ENCODE measurements at places on chromosomes 5 and 9.
A peak's percentile ranks its signal among the peaks of the same experiment; 100 is the strongest.

- peak; percentile 20 for DNase-seq
Observed at GRCh38 chr9:114098021-114098935, 814 bp downstream of the KIF12 start.

- no peak for DNase-seq
Observed at GRCh38 chr5:179696603-179697002, 2.2 kb upstream of the CANX start.

- DNase-seq: no peak
Observed at GRCh38 chr5:30607301-30607894, 586.1 kb upstream of the CDH6 start.

DNA sequence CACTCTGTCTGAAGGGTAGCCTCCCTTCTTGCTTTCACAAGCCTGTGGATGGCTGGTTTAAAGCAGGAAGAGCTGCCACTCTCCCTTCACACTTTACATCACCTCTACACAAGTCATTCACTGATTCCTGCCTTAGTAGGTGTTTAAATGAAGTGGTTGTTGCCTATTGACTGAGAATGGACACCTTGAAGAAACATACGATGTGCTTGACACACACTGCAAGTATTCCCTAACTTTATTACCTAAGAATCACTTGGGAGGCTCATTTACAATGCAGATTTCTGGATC is 230.5 kb downstream of the PIK3R1 start:
- DNase-seq: no peak

GRCh38 chr5:135493406-135494180 is 41.4 kb upstream of the TIFAB start:
- DNase-seq: peak; percentile 91

DNA sequence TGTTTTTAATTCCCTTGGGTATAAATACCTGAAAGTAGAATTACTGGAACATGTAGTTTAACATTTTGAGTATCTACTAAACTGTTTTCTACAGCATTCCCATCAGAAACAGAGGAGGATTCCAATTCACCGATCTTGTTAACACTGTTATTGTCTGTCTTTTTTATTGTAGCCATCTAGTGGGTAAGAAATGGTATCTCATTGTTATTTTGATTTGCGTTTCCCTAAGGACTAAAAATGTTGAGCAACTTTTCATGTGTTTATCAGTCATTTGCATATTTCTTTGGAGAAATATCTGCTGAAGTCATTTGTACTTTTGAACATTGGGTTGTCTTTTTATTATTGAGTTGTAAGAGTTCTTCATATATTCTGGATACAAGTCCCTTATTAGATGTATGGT is 135.2 kb upstream of the NFIL3 start:
- DNase-seq: no peak

DNA sequence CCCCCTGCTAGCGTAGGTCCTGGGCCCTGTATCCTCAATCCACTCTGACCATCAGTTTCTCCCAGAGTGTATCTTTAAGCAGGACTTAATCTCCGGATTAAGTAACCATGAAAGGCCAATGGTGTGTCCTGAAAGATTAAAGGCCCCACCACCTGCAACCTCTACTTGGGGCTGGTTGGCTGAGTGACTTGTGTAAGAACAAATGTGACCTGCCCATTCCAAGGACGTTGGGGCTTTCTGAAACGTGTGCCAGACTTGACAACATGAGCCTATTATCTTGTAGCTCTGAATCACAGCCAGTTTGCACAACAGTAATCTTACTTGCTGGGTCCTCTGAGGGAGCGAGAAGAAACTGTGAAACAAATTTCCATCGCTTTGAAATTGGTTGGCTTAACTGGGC is 3.1 kb upstream of the PRELID2 start:
- DNase-seq: no peak

DNA sequence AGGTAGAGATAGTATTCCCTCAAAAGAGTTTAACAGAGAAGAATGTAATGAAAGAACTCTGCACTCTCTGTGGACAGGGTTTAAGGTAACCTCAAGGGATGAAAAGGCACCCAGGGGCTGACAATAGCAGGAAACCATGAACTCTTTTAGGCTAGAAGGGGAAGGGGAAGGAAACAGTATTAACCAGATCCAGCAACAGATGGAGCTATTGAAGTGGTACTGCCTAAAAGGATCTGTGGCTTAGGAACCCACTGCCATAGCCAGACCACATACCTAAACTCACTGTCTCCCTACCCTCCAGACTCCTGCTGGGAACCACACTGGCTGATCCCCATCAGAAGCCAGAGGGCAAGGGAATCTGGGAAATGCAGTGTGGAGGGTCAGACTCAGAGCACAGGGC is 35.5 kb downstream of the PLGRKT start:
- no peak for DNase-seq

DNA sequence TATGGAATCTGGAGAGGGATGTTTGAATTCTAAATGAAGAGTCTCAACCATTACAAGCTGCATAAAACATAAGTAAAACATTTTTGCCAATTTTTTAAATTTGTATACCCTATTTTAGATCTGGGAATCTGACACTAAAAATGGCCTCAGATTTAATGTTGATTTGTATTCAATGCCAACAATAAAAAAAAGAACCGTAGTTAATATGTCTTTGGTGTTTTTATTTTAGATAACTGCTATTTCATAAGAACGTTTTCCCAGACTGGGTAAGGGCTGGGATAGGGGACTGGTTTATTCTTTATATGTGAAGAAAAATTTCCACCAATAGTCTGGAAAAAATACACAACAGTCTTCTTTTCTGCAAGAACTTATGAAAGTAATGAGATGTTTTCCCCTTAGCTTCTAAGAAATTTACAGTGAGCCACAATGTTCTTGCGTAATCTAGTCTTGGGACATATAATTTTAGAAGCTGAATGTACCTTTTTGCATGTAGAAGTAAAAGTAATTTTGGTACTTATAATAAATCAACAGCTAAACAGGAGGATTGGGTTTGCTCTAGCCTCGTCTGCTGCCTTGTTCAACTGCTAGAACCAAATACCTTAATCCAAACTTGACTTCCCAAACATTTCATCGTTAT is 244.6 kb upstream of the EFNA5 start:
- DNase-seq: peak; percentile 7

DNA sequence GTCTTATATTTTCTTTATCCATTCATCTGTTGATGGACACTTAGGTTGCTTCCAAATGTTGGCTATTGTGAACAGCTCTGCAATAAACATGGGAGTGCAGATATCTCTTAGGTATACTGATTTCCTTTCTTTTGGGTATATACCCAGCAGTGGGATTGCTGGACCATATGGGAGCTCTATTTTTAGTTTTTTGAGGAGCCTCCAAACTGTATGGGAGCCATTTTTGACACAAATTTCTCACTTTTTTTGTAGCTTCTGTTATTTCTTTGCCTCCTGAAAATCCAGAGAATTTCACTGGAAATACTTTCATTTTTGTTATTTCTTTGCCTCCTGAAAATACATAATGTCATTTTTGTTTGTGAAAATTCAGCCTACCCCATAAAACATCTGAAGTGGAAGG is 15.0 kb upstream of the RANBP17 start:
- DNase-seq: no peak

- DNase-seq: no peak
Observed at GRCh38 chr9:17870722-17871121, 291.9 kb downstream of the SH3GL2 start.

Measured in suppressor macrophage (primary cell).